Activated T-cell treated with anti-CD3 and anti-CD28 coated beads, Interleukin-2, amount 50 U/mL, for 72 hours (primary cell): ENCODE measurements at places on chromosomes 3 and 15.

- no peak for DNase-seq
Observed at GRCh38 chr3:98901119-98901391, 440 bp downstream of the DCBLD2 start.

DNA sequence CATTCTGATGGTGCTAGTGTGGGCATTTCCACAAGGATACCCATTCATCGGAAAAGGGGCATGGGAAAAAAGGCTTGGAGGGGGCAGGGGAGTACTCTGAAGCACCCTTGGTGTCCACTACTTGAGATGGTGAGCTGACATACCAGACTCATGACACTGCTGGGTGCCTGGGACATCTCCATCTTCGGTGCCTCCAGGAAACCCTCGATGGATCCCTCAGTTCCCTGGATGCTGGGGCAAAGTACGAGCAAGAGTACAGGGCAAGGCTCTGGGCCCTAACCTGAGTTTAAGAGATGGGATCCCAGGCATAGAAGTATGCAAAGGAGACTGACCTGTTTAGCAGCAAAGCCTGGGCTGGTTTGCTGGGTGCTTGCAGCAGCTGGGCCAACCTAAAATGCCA lies 5.2 kb upstream of the IP6K1 start:
- no peak for DNase-seq

GRCh38 chr3:136632625-136633081 lies 119.5 kb downstream of the STAG1 start:
- no peak for DNase-seq

DNA sequence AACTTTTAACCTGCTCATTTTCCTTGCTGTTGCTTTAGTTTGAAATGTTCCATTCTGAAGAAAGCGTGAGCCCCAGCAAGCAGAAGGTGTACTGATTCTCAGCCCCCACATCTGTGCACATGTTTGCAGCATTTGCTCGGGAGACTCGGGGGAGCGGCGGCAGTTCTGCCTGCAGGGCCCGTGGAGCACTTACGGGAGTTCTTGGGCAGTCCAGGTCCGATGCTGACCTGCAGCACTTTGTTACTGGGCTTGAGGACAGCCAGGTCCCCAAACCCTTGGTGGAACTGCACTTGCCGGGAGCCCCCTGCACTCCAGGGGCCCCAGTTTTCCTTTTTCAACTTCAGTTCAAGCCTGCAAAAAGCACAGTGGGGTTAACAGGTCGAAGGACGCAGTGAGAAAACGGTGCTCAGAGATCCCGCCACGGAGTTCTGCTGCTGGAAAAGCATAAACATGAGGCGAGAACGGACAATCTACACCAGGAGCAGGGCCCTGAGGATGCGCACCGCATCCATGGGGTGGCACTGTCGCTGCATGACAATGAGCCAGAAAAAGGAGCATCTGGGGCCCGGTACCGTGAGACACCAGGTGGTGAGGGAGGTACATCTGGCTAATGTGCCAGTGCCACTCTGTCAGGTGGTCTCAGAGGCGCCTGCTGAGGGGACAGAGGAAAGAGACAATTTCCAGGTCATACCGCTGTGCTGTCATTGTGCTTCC lies 45.6 kb upstream of the LDHAL6B start:
- DNase-seq, result peak; percentile 23

GRCh38 chr15:69328739-69329138 lies 30.0 kb downstream of the PAQR5 start:
- DNase-seq, result no peak

DNA sequence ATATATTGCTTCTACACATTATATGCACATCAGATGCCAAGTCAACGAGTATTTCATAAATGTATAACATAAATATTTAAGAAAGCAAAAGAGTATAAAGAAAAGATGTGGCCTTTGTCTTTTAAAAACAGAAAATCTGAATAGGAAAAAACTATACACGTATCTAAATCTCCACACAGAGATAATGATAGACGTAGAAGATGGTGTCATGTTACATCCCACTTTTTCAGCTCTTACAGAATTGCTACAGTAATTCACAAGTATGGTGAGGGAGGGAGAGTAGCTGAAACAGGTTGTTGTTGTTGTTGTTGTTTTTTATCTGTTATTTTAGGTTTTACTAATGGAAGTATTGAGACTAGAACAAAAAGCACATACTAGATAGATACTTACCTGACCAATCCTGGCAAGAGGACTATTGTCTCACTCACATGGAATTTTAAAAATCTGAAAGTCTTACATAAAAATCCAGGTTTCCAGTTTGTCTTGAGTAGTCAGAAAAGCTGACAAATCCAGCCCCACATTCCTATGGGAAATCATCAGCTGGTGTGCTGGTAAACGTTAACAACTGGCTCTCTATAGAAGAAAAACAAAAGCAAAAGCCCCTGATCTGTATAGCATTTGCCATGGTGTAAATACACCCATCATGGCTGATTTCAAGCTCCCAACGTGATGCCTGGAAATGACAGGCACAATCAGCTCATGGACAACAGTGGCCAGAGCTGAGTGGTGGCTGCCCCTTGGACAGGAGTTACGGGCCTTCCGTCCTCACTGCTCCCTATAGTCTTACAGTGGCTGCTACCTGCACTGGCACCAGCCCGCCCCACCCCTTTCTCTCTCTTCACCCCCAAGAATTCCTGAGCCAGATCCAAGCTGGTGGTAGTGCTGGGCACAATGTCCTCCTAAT lies 47.4 kb upstream of the VGLL4 start:
- no peak for DNase-seq
